Suprapubic skin (tissue), 4 donors: ENCODE measurements at places on chromosomes 5 and 9.

DNA sequence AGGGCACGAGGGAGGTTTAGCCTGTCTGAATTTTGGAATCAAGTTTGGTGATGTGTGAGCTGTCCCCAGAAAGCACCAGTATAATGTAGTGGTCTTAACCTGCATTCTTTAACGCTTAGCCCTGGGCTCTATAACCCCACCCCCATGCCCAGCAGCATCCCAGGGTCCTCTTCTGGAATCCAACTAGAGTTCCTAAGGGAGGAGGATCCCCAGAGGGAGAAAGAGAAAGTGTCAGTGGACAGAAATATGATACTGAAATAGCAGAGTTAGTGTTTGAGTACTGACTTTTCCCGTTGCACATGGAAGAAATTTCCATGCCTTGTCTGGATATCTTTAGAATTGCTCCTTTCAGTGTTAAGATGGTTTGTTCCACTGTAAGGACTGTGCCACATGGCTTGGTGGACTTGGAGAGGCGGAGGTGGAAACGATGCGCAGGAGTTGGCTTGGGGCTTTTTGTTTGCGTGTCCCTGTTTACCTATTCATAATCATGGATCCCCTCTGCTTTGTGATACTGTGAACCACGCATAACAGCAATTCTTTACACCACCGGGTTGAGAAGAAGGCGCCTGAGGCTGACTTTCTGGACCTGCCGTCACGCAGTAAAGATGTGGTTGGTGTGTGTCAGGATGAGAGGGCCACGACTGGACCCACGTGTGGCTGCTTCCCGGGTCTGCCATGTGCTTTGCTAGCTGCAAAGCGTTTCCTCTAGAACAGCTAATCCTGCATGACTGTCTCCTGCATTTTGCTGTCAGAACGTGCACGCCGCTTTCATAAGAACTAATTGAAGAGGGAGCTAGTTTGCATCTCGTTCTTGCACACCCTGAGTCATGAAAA is 142.3 kb downstream of the SMARCA2 start:
- H3K27ac ChIP-seq: peak overlapping the region; percentile 87
- H3K4me3 ChIP-seq: peak overlapping the region; percentile 46
- H3K36me3 ChIP-seq: no peaks in the 10 kb centered on the region
- H3K27me3 ChIP-seq: no peaks in the 10 kb centered on the region

DNA sequence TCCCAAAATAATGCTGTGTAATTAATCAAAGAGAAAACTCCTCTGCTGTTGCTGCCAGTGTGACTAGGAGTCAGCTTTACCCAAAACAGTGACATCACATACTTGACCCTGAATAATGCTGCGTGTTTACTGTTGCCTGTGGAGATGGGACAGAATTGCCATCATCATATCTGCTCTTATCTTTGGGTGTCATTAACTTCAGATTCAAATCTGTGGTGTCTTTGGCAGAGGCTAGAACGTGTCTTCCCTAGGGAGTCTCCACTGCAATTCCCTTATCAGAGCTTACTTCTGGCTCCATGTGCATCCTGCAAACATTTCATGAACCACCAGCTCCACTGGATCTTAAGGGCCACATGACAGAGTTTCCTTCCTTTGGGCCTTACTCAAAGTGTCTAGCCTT is 88.9 kb upstream of the MRPS30 start:
- H3K4me1 ChIP-seq: no peaks in the 10 kb centered on the region
- H3K4me3 ChIP-seq: no peak overlapping the region
- no peaks in the 10 kb centered on the region for H3K36me3 ChIP-seq
- no peak for DNase-seq
- no peaks in the 10 kb centered on the region for H3K27me3 ChIP-seq

GRCh38 chr5:89072842-89073672 is 190.1 kb upstream of the MEF2C start:
- no peak overlapping the region for H3K4me3 ChIP-seq
- H3K4me1 ChIP-seq: no peaks in the 10 kb centered on the region
- no peaks in the 10 kb centered on the region for H3K27me3 ChIP-seq
- H3K36me3 ChIP-seq: no peaks in the 10 kb centered on the region

- H3K27ac ChIP-seq: no peak overlapping the region
- H3K27me3 ChIP-seq: no peaks in the 10 kb centered on the region
- DNase-seq: no peak
- peaks cover 25% of the 10 kb centered on the region for H3K36me3 ChIP-seq
- no peak overlapping the region for H3K4me3 ChIP-seq
Measured at GRCh38 chr9:91289244-91289643, 72.5 kb downstream of the AUH start.

DNA sequence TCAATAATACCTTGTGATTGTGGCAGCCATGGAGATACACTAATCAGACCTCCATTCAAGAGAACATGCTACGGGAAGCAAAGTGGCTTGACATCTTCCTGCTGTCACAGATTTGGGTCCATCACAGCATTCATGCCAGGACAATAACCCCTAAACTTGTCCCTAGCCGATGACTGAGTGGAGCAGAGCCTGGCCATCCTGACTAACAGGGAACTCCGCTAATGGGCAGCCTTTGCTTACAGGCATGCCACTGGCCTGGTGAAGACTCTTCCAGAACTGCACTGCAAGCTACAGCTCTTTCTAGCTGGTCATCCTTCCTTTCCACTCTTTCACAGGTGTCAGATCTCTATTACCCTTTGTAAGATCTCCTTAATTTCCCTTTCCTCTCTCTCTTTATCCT is 16.0 kb downstream of the FAM174A start:
- H3K4me3 ChIP-seq: no peak overlapping the region
- H3K4me1 ChIP-seq: peaks cover 11% of the 10 kb centered on the region
- no peaks in the 10 kb centered on the region for H3K36me3 ChIP-seq
- no peaks in the 10 kb centered on the region for H3K27me3 ChIP-seq

GRCh38 chr9:13550519-13550918 is 271.0 kb upstream of the MPDZ start:
- no peak overlapping the region for H3K4me3 ChIP-seq
- H3K27me3 ChIP-seq: no peaks in the 10 kb centered on the region
- no peak for DNase-seq
- H3K4me1 ChIP-seq: no peaks in the 10 kb centered on the region

GRCh38 chr9:2800394-2801179 is 43.3 kb downstream of the PUM3 start:
- no peaks in the 10 kb centered on the region for H3K27me3 ChIP-seq
- no peak overlapping the region for H3K4me3 ChIP-seq
- no peaks in the 10 kb centered on the region for H3K4me1 ChIP-seq
- no peak overlapping the region for H3K27ac ChIP-seq

DNA sequence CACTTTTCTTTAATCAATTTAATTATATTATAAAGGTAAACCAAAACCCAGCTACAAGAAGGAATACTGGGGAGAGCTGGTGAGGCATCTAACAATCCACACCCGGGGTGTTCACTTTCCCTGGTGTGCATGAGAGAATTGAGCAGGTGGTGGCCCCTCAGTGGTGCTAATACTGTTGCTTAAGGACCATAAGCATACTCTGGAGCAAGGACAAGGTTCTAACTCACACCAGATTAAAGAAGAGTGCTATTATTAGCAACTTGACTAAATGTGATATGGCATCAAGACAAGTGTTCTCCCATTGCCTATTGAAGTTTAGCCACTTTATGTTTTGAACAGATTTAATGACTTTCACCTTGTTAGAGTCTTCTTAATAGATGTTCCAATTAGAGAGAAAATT is 8.8 kb downstream of the RGS7BP start:
- no peak for DNase-seq
- no peaks in the 10 kb centered on the region for H3K36me3 ChIP-seq
- no peak overlapping the region for H3K27ac ChIP-seq
- H3K4me3 ChIP-seq: no peak overlapping the region

- H3K36me3 ChIP-seq: no peaks in the 10 kb centered on the region
- peak overlapping the region; percentile 31 for H3K27ac ChIP-seq
Measured at GRCh38 chr9:121636978-121637712, 14.3 kb upstream of the DAB2IP start.

DNA sequence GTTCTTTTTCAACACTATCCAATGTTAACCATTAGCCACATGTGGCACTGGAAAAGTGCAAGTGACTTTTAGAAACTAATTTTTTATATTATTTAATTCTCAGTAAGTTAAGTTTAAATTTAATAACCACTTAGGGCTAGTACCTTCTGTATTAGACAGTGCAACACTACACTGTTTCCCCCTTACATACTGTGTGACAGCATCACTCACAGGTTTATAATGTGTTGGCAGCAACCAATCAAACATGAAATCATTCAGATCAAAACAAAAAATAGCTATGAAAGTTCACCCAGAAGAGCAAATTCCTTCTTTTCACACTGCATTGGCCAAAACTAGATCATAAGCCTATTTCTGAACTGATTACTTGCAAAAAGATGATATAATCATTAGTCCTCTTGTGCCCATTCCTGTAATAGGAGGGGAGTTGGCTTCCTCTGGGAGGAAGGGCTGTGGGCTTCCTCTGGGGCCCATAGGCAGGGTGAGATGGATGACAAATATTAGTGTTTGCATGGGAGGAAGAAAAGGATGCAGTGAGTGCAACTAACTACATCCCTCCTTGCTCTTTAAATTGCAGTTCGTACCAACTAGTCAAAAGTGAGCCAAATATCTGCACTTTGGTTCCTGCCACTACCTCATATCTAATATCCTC is 708.1 kb upstream of the RGMB start:
- no peak overlapping the region for H3K27ac ChIP-seq
- H3K27me3 ChIP-seq: no peaks in the 10 kb centered on the region
- H3K4me3 ChIP-seq: no peak overlapping the region
- DNase-seq: no peak
- no peaks in the 10 kb centered on the region for H3K4me1 ChIP-seq
- no peaks in the 10 kb centered on the region for H3K36me3 ChIP-seq

DNA sequence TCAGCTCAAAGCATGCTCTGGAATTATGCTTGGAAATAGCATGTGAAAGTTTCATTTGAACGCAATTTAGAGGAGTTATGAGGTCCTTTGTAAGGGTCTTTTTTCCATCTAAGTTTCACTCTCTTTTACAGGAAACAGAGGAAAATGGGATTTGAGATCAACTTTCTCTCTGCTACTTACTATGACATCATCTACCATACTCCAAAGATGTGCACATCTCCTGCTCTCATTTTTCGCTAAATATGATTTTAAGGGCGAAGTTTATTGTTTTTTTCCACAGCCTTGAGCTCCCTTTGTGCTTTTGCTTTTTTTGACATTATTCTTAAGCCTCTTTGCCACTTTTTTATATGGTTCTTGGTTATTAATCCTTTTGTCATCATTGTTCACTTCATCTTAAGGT is 125.6 kb downstream of the NNT start:
- no peaks in the 10 kb centered on the region for H3K27me3 ChIP-seq
- no peak overlapping the region for H3K27ac ChIP-seq
- DNase-seq: no peak
- H3K4me1 ChIP-seq: peaks cover 4% of the 10 kb centered on the region
- H3K4me3 ChIP-seq: no peak overlapping the region
- H3K36me3 ChIP-seq: no peaks in the 10 kb centered on the region

DNA sequence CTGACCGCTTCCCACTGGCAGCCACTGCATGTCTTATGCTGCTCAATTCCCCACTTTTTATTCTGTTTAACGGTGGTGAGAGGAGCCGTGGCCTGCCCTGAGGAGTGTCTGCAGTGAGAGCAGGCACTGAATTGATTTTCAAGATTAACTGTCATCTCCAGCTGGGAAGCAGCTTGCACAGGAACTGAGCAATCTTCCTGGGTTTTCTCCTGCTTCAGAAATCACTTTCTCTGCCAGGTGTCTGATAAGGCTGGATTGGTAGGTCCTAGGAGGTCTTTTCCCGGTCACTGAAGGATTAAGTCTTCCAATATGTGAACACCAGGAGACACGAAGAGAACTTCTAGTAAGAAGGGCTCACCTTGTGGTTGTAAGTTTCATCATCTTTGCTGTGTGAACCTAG is 181.1 kb upstream of the RAD23B start:
- no peak overlapping the region for H3K4me3 ChIP-seq
- no peak overlapping the region for H3K27ac ChIP-seq
- no peaks in the 10 kb centered on the region for H3K4me1 ChIP-seq

DNA sequence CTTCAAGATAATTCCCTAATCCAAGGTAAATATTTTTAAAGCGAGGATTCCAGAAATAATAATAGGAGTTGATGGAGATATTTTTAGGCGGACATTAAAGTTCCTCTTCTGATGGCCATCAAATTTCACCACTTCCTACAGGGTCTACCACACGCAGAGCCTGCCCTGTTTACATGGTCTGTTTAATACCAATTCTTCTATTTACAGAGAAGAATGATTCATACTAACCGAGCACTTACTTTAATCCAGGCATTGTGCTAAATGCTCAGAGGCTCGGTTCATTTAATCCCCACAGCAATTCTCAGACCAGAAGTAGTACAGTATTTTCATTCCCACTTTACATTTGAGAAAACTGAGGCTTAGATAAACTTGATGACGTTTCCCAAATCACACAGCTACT is 3.0 kb upstream of the ITGA1 start:
- no peaks in the 10 kb centered on the region for H3K27me3 ChIP-seq
- no peaks in the 10 kb centered on the region for H3K36me3 ChIP-seq
- DNase-seq: no peak
- H3K4me3 ChIP-seq: no peak overlapping the region
- no peak overlapping the region for H3K27ac ChIP-seq

DNA sequence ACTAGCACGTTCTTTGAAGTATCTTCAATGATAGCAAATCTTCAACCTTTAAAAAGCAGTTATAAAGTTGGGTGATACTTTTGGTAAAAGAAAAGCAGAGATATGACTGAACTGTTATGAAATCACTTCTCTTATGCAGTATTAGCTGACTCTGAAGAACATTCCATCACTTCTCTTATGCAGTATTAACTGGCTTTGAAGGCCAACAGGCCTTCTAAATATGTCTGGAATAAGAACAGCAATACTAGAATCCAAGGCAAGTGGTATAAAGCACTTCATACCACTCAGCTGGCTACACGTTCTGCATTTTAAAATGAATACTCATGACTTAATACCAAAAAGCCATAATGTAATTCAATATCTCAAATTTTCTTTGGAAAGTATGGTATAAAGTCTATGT is 17.3 kb downstream of the SKIC3 start:
- no peak overlapping the region for H3K4me3 ChIP-seq
- no peak overlapping the region for H3K27ac ChIP-seq
- H3K27me3 ChIP-seq: no peaks in the 10 kb centered on the region

DNA sequence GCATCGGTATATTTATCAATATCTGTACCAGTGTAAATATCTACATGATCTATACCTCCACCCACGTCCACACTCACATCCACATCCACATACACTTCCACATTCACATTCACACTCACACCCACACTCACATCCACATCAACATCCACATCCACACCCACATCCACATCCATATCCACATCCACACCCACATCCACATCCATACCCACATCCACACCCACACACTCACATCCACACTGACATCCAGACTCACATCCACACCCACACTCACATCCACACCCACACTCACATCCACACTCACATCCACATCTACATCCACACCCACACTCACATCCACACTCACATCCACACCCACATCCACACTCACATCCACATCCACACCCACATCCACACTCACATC is 189.2 kb downstream of the IRX1 start:
- no peak overlapping the region for H3K27ac ChIP-seq
- H3K27me3 ChIP-seq: peaks cover 3% of the 10 kb centered on the region
- H3K36me3 ChIP-seq: no peaks in the 10 kb centered on the region
- H3K4me1 ChIP-seq: no peaks in the 10 kb centered on the region

DNA sequence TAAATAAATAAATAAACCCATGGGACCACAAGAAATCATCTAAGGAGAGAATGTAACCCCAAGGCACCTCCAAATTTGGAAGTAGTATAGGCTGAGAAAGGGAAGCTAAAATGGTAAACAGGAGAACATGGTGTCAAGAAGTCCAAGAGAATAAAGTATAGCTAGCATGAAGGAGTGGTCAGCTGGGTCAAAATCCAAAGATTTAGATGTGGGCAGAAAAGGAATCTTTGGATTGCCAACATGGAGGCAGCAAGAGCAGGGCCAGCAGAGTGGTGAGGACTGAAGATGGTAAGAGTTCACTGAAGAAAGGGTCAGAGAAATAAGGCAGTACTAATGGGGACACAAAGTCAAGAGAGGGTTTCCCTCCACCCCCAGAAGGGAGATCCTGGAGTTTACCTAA is 53.0 kb downstream of the TSSK1B start:
- no peak overlapping the region for H3K4me3 ChIP-seq
- no peaks in the 10 kb centered on the region for H3K36me3 ChIP-seq
- no peaks in the 10 kb centered on the region for H3K27me3 ChIP-seq
